NCI-H82 (cell line): ENCODE measurements at places on chromosomes 1 and 21.
A peak's percentile ranks its signal among the peaks of the same experiment; 100 is the strongest.

DNA sequence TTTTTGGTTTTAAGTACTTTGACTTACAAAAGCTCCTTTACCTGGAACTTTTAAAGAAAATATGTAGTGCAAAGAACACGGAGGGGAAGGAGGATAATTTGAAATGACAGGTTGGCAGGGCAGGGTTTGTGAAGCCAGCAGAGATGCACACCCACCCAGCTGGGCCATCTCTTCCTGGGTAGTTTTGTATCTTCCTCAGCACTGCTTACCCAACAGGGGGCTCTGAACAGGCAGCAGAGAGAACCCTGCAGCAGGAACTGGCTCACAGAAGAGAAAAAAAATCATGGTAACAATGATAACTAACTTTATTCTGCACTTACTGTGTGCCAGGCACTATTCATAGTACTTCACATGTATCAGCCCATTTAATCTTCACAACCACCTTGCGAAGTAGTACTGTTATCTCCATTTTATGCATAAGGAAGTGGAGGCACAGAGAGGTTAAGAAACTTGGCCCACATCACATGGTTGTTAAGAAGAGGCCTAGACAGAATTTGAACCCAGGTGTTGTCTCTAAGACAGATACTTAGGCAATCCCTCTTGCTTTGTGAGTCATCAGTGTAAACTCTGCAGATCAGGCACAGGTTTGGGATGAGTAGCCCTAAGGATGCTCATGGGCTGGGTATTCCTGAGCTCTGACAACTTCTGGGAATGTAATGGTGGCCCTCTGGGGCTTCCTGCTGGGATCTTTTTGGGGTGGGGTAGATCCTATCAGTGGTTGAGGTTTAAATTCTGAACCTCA is 60.8 kb downstream of the ELK4 start:
- peak; percentile 52 for DNase-seq

- DNase-seq: no peak
Measured at GRCh38 chr1:46757956-46758528, 39.1 kb upstream of the EFCAB14 start.

DNA sequence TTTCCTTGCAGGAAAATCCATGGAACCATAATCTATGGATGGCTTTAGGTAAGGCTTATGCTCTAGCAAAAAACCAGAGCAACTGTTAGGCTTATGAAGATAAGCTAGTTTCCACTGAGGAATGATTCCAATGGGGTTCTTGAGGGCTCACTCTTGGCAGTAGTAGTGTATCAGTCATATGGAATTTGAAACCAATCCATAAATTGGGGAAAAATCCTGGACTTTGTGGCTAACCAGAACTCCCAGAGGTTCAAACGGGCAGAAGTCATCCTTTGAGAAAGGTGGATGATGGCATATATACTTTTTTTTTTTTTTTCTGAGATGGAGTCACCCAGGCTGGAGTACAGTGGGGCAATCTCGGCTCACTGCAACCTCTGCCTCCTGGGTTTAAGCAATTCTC is 54.2 kb upstream of the ATF3 start:
- DNase-seq: no peak

DNA sequence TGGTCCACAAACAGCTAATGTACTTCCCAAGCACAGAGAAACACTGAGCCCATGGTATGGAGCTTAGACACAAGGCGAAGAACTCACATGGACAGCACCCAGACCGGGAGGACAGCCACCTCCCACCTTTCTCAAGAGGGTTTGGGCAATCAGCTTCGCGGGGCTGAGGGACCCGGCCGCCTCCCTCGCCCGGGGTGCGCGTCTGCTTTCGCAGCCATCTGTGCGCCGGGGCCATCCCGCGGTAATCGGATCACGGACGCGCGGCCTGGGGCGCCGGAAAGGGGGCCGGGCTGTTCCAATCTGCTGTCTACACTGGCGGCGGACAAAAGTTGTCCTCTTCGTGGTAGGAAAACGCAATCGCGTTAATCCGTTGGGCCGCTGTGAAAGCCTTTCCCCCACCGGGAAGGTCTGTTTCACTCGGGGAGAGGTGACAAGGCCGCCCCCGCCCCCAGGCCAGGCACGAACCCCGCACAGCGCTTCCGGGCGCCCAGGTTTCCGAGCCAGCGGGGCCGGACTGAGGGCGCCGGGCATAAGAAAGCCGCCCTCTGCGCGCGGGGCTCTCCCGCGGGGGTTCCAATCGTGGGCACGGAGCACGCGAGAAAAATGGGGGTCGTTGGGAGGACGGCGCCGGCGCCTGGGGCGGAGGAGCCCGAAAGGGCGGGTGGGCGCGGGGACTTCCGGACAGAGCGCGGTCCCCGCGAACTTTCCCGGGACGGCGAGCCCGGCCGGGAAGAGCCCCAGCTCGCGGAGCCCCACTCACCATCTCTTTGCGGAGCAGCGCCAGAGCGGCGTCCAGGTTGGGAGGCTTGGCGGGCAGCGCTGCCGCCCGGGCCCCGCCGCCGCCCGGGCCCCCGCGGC is 664 bp downstream of the FAM89A start:
- DNase-seq: peak; percentile 96

- no peak for DNase-seq
Measured at GRCh38 chr1:181763736-181764135, 280.4 kb downstream of the CACNA1E start.

DNA sequence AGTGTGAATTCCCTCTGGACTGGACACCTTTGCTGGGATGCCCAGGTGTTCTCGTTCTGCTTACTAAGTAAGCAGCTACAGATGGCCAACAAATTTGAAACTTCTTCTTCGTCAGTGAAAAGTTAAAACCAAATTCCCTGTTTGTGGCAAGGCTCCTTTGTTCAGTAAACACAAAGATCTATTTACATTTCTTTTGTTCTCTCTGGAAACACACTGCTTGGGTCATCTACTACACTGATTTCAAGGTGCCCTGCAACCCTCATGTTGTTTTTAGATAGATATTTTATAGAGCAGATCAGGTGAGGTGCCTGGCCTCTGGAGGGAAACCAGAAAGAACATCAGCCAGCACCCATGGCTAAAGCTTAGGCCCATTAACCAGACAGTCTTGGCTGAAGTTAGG is 157.2 kb upstream of the UBE2U start:
- DNase-seq: no peak

DNA sequence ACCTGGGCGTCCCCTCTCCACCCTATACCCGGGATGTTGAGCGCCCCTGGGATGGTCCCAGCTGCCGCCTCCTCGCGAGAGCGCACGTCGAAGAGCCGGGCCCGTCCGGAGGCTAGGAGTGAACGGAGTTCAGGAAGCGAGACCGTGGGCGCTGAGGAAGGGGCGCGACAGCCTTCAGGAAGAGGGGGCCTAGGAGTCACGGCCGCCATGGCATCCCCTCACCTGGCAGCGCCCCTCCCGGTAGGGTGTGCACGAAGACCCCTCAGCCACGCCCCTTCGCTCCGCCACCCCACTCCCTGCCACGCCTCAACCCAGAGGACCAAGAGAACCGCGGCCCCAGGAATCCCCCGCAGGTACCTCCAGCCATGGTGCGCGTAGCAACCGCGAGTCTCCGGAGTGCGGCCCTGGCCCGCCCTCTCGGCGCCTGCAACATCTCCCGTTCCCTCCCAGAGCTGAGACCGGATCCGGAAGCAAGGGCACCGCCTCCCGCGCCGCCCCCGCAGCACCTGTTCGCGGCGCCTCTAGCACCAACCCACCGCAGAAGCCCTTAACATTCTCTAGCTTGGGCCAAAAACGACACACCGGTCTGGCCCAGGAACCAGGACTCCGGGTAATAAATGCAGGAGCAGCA is at the start of gene TSTD1:
Gene TSTD1, minus strand, starts transcription at position 442 of the 631 bp plus-strand sequence. Its CDS starts 75 bp downstream, at position 367.
- DNase-seq: peak; percentile 80

DNA sequence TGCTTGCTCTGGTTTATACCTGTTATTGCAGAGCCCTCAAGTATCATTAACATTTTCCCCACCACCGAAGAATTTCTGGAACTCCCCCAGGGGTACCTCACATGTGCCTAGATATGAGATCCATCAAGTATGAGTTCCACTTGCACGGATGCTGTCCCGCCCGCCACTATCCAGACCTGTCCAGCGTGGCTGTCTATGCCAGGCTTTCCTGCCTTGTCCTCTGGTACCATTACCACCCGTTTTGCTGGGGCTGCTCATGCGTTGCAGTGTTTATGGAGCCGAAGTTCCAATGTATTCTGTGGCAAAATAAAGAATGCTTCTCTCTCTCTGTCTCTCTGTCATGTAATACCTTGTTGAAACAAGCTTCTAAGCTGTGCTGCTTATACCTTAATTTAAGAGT is 543.5 kb upstream of the PTBP2 start:
- DNase-seq: no peak

GRCh38 chr1:27560268-27561123 is 43.4 kb downstream of the AHDC1 start:
- peak; percentile 48 for DNase-seq

DNA sequence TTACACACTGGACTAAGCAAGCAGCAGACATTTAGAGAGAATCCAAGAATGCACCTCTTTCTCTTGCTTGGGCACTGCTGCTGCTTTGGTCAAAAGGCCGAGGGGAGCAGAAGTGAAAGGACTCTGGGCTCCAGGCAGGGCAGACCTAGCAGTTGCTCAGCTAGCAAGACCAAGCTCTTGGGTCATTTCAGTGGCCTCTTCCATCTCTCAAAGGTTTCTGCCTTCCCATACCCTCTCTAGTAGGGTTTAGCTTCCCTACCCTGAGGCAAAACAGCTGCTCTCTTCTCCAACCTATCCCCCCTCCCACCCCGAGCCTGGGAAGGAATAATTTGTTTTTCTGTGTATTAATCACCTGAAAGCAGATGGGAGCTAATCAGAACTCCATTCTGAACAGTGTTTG is 25.8 kb downstream of the TFAP2E start:
- no peak for DNase-seq

- DNase-seq: no peak
Measured at GRCh38 chr1:172203135-172203823, 217.2 kb upstream of the C1orf105 start.

DNA sequence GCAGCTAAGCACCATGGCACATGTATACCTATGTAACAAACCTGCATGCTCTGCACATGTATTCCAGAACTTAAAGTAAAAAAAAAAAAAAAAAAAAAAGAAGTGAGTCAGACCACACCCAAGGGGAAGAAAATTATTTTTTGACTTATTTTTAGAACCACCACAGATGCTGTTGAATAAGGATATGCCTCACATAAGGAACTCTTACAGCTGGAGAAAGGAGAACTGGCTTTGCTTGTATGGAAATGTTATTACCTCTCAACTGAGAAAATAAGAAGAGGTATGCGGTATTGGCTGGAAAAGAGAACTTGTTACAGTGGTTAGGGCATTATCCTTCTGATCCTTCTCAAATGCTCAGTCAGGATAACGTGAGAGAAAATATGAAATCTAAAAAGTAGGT is 27.5 kb upstream of the FCER1A start:
- no peak for DNase-seq

DNA sequence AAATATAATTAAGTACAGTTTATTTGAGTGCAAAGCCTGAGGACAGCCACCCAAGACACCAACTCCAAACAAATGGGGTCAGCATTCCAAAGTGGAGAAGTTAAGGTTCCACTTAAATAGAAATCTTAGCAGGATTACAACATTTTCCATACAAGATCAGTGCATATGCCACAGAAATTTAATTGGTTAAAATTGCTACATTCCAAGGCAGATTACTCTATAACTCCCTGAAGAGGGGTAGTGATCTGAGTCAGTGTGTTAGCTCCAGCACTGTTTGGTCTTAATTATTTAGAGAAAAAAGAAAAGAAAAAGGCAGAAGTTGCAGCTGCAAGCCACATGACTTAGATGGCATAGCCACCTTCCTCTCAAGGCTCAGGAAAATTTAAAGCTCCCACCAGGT is 297.5 kb downstream of the HHIPL2 start:
- DNase-seq: no peak

GRCh38 chr1:48749068-48749467 is 27.6 kb downstream of the BEND5 start:
- no peak for DNase-seq

DNA sequence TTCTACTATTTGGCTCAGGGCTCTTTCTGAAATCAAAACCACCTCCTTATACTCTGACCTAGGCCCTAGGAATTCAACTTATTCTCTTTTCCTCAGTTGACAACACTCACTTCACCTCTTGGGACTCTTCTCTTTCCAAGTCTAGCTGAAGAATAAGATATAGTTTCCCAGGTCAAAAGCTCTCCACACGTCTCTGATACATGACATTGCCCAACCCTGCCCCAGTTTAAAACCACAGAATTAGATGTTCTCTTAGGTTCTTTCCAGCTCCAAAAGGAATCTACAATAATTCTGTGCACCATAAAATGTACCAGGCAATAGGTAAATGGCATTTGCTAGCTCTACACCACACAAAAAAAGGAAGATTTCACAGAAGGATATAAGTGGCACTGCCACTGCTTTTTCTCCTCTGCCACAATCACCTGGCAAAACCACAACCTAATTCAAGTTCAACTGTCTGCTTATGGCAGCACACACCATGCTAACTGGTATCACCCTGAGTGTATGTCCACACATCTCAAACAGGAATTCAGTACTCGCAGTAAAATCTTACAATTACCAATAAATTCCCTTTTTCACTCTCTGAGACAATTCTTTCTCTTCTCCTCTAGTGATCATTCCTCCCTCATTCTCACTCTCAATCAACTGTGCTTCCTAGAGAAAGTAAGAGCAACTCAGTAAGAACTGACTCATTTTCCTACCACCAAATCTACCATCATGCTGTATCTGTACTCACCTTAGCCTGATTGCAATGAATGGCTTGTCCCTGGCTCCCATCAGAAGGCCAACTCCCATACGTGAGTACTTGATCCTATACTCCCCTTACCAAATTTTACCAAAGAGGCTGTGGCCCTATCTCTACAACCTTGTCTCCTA is 27.3 kb downstream of the ZBTB8OS start:
- no peak for DNase-seq

GRCh38 chr1:209633335-209633997 is 18.8 kb downstream of the LAMB3 start:
- DNase-seq: no peak

GRCh38 chr1:83760226-83761021 is 238.5 kb downstream of the TTLL7 start:
- peak; percentile 56 for DNase-seq

DNA sequence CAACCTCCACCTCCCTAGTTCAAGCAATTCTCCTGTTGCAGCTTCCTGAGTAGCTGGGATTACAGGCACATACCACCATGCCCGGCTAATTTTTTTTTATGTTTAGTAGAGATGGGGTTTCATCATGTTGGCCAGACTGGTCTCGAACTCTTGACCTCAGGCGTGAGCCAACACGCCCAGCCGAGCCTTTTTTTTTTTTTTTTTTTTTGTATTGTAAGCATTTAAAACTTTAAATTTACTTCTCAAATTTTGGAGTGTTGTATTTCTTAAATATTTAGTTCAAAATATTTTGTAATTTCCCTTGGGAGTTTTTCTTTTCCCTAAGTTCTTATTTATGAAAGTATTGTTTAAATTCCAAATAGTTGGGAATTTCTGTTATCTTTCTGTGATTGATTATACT is 9.2 kb upstream of the SCAF4 start:
- no peak for DNase-seq

- no peak for DNase-seq
Measured at GRCh38 chr1:94863919-94864318, 43.8 kb downstream of the SLC44A3 start.
